ENCODE measurements at places on chromosomes 4 and X.
A peak's percentile ranks its signal among the peaks of the same experiment; 100 is the strongest.

GRCh38 chrX:94178145-94178788 is 504.3 kb downstream of the FAM133A start:
- no peak for DNase-seq

DNA sequence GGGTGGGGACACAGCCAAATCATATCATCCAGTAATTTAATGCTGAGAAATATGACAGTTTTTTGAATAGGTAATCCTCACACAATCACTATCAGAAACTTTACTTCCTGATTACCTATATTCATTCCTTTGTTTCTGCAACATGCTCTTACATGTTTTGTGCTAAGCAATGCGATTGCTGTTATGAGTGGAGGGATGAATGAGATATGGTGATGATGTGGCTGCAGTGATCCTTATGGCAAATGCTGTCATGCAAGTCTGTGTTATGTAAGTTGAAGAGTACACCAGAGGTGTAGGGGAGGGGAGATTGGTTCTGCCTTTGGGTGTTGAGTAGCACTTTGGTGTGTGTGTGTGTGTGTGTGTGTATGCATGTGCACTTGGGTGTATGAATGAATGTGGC is 14.6 kb downstream of the HERC3 start:
- DNase-seq: no peak

- DNase-seq: no peak
These were observed 46.6 kb upstream of the PGRMC2 start for GRCh38 chr4:128334256-128334655.

DNA sequence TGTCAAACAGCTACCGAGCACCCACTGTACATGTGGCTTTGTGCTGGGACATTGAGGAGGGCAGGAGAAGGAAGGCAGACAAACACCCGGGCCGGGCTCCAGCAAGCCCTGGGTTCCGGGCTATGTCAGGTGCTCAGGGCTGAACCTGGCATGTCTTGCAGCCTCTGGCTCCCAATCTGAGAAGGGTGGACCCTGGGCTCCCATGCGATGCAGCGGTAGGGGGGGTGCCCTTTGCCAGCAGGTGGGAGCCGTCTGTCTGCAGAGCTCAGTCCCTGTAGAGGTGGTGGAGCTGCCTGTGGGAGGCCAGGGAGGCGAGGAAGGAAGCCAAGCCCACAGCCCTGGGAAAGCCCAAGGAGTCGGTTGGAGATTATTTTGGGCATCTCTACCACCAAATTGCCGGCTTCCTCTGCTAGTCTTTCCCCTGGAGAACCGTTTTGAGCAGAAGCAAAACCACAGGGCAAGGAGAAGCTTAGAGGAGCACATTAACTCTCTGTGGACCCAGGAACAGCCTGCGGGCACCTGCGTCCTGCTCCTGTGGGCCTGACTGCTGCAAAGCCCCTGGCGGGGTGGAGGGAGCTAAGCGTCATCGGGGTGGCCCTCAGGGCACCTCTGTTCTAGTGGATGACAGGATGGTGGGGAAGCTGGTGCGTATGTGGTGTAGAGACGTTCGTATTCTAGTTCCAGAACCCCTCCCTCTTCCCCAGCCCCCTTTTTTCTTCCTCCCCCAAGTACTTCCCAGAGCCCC is 10.3 kb downstream of the CPZ start:
- DNase-seq: no peak

DNA sequence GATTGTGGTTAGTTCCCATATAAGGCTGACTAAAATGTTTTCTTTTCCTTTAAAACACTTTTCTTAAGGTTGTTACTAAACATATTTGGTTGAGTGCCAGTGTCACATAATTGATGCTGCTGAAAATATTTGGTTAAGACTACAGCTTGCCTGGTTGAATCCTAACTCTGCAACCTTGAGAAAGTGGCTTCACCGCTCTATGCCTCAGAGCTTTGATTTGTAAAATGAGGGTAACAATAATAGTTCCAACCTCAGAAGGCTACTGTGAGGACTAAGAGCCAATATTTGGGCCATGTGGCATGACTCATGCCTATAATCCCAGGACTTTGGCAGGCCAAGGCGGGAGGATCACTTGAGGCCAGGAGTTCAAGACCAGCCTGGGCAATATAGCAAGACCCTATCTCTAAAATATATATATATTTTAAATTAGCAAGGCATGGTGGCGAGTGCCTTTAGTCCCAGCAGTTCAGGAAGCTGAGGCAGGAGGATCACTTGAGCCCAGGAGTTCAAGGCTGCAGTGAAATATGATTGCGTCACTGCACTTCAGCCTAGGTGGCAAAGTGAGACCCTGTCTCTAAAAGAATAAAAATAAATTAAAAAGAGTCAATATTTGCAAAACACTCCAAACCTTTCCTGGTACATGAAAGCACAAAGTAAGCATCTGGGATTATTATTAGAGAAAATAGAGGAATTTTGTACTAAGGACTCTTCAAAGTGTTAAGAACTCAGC is 7.1 kb upstream of the NEIL3 start:
- peak; percentile 33 for DNase-seq

DNA sequence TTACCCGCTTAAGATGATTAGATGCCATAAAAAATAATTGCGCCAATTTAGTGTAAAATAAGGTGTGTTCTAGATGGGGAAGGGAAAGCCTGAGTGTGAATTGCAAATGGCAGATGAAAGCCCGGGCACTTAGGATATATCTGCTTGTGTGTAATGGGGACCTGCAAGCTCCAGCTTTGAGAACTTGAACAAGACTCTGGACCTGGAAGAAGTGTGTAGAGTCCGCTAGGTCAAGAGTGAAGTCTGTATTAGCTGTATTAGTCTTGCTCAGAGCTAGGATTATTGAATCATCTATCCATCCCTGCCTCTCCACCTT is 4.2 kb downstream of the NEUROG2 start:
- DNase-seq: no peak
